AML-193 (cell line): ENCODE measurements at places on chromosomes 16 and 17.

DNA sequence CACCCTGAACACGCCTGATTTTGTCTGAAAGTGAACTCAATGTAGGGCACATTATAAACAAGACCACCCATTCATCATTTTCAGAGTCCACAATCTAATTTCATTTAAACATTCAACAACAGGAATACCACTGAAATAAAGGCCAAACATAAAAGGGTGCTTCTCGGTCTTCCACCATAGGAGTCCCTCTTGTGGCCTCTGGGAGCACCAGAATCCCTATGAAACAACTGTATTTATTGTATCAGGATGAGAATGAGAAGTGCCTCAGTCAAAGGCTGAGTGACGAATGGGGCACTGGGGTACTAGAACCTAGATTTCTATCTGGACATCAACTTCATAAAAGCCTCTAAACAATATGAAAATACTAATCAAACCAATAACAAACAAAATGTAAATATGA, 40.4 kb downstream of the NXPH3 start:
- no peak for DNase-seq

DNA sequence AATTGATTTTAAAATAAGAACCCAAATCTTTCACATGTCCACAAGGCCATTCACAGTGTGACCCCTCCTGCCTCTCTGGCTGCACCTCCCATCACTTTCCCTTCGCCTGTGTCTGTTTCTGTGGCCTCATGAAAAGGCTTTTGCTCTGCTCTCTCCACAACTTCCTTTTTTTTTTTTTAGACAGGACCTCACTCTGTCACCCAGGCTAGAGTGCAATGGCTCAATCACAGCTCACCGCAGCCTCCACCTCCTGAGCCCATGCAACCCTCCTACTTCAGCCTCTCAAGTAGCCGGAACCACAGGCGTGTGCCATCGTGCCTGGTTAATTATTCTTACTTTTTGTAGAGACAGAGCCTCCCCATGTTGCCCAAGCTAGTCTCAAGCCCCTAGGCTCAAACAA, 197.1 kb downstream of the ABCC12 start:
- DNase-seq, result no peak

DNA sequence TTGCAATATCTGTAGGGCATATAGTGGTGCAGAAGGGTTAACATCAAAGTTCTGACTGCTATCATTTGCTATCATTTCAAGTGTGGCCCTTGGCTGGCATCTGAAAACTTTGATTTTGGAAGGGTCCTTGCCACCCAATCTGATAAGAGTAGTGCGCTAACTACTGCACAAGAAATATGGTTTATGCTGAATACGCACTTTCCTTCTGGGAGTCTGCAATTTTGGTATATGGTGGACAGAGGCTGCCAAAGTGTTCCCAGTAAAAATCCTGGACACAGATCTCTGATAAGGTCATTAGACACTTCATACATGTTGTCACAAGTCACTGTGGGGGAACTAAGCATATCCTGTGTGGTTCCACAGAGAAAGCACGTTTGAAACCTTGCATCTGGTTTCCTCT, 461.6 kb upstream of the CDH11 start:
- DNase-seq, result no peak

- DNase-seq, result no peak
Observed at GRCh38 chr17:38925263-38925995, at the start of gene LASP1NB. Gene LASP1NB, plus strand, starts transcription at chr17:38925614.

DNA sequence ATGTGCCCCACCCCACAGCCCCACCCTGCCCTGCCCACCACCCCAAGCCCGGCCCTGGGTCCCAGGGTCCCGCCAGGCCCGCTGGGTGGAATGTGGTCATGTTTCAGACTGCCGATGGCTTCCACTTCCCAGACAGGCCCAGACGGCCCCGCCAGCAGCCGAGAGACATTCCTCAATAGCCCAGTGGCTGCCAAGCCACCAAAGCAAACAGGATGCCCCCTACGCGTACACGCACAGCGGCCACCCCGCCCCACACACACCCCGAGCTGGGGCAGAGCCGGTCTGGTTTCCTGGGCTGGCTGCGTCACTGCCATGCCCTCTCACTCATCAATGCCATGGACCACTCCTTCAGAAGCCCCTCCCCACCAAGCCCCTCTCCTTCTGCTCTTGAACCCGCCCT, 1.2 kb upstream of the KRT17 start:
- no peak for DNase-seq

- no peak for DNase-seq
Observed at GRCh38 chr16:31397096-31397660, 4.0 kb downstream of the ITGAD start.

DNA sequence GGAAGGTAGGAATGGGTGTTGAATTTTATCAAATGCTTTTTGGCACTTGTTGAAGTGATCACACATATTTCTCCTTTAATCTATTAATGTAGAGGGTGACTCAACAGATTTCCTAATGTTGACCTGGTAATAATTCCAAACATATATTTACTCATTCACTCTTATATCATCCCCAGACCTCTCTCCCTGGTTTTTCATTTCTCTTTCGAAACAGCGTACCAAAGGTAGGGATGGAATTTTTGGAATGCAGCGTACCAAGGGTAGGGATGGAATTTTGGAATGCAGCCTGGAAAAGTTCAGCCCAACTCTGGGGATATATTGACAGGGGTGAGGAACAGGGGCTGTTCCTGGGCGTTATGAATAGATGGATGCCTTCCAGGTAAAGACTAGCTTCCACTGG, 7.3 kb downstream of the KIF18B start:
- no peak for DNase-seq

- DNase-seq, result no peak
Observed at GRCh38 chr17:10807704-10808128, 3.8 kb upstream of the TMEM238L start.
